ENCODE measurements at places on chromosomes 16 and 17. TPM values are rescaled to one million over a fixed set of nuclear protein-coding genes. Genes with fewer than 3 reads are reported as not detected.
A peak's percentile ranks its signal among the peaks of the same experiment; 100 is the strongest.

FA2H gene
- total RNA-seq = 0.41 TPM

GRCh38 chr17:36723459-36724025 lies 122.2 kb downstream of the MRM1 start:
- no peak for DNase-seq

AGRP gene
- not detected for total RNA-seq

- no peak for DNase-seq
These were observed 47.1 kb upstream of the RBFOX1 start for GRCh38 chr16:7285520-7285919.

GRCh38 chr17:54180950-54181349 lies 358.2 kb downstream of the KIF2B start:
- DNase-seq = peak; percentile 88

RNF222 gene
- 0.21 TPM for total RNA-seq

DNA sequence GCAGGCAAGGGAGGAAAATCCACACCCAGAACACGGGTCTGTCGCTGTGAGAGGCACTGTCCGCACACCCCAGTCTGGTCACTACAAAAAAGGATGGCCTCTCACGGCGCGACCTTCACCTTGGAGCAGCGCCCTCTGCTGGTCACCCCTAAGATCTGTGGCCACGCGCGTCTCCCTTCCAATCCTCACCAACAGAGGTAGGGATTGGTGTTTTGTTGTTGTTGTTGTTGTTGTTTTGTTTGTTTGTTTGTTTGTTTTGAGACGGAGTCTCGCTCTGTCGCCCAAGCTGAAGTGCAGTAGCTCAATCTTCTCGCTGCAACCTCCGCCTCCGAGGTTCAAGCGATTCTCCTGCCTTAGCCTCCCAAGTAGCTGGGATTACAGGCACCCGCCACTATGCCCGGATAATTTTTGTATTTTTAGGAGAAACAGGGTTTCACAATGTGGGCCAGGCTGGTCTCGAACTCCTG lies 15.0 kb upstream of the C17orf58 start:
- peak; percentile 35 for DNase-seq

SEZ6L2 gene
- total RNA-seq = 4.7 TPM

EFNB3 gene
- total RNA-seq = 2.3 TPM

- no peak for DNase-seq
These were observed 19.8 kb downstream of the PRPSAP1 start for GRCh38 chr17:76333673-76334505.

- DNase-seq = no peak
These were observed 29.8 kb downstream of the ANKRD40 start for GRCh38 chr17:50677851-50678375.

GRCh38 chr17:40317345-40317873 lies 8.4 kb downstream of the RARA start:
- peak; percentile 81 for DNase-seq

GRCh38 chr17:63950940-63951907 lies 19.1 kb upstream of the CD79B start:
- DNase-seq = no peak

DNA sequence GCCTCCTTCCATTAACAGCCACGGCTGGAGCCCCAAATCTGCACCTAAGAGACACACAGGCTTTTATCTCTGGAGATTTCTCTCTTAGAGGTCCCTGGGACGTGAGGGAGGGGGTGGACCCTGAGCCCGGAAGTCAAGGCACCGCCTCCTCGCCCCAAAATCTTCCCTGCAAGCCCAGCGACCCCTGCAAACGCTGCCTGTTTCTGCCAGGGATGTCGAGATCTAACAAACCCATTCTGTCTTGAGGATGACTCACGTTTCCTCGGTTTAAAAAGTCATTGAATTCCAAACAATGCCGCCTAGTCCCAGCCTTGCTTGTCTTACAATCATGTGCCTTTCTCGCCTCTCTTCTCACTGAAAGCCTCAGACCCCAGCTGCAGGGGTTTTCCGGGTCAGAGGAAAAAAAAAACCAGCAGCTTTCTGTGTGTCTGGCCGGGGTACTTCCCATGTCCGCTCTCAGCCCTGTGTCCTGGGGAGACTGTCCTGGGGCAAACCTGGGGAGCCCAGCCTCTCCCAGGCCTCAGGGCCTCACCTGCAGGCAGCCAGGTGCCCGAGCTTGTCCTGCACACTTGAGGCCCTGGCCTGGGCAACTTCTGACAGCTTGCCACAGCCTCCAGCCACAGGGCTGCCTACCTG lies 15.4 kb downstream of the ARL2BP start:
- DNase-seq = peak; percentile 27

MED9 gene
- total RNA-seq = 23.0 TPM

TSNAXIP1 gene
- total RNA-seq = 1.1 TPM

- DNase-seq = peak; percentile 66
These were observed 20.4 kb upstream of the PHB1 start for GRCh38 chr17:49434821-49435670.

GRCh38 chr16:533391-534123 lies 6.0 kb downstream of the CAPN15 start:
- DNase-seq = no peak

DNA sequence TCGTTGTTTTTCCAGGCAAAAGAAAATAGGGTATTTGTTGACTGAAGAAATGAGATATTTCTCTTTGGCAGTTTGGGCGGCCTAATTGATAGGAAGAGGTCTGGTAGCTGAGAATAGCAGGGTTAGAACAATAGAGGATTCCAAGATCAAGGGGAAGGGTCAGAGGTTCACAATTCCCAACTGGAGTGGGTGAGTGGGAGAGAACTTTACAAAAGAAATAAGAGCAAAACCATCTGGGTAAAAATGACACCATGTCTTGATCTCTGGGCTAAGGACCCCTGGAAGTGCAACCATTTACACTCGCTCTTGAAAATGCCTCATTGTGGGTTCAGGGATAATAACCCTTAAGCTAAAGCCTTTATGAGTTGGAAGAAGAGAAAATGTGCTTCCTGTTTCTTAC lies 180.5 kb downstream of the CDH13 start:
- no peak for DNase-seq

C16orf74 gene
- total RNA-seq = 14.5 TPM

DNA sequence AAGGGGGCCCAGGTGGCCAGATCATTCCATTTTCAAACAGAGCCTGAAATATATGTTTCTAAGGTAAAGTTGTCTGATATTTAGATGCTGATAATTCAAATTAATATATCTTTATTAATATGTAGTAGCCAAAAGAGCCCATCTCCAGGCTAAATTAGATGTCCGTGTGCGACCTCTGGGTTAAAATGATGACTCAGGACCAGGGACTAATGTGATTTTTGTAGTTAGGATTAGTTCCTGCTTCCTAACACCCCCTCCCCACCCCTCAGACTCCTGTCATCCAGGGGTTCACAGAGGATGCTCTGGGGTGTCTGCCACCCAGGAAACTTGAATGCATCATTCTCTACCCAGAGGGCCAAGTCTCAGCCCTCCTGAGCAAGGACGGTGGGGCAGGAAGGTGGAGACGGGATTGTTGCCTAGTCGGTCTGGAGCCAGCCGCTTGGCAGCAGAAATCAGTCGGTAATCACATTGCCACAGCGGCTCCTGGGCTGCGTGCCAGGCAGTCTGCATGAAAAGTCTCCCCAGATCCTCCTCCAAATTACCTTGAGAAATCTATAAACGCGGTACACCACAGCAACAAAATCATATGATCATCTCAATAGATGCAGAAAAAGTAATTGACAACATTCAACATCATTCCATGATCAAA lies 29.8 kb downstream of the CNGB1 start:
- peak; percentile 50 for DNase-seq

SALL1 gene
- total RNA-seq = 0.21 TPM

DNA sequence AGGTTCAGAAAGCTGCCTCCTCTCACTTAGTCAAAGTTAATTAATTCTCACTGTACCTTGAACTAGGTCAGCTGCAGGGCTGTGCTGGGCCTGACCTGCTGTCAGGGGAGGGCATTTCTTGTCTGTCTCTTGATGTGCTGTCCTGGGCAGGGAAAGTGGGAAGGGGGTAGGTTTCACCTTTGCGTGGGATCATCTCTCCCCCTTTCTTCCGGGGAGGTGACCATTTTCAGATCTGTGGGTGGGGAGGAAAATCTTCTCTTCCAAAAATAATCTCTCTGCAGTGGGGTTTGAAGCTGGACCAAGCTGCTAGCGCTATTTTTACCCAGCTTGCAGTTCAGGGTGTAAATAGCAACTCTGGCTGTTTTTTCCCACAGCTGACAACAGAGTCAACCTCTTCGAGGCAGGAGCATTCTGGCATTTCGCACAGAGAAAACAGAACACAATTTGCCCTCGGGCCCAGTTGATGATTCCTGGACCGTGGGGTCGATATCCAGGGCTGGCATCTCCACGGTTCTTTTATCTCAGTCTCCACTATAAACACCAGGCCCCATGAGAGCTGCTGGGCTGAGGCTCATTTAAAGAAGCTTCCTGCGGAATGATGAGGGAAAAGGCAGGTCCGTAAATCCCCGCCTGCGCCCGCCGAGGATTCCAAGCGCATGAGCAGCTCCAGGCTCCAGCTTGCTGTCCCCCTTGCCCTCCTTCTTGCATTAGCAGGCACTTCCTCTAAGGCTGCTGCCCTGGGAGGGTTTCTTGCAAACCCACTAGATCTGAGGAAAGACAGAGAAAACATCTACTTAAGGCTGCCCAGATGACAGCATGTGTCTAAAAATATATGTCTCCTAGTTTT lies 93.9 kb downstream of the YPEL2 start:
- DNase-seq = peak; percentile 65

GRCh38 chr16:5979905-5980550 lies 882.4 kb upstream of the EEF2KMT start:
- DNase-seq = no peak

DNA sequence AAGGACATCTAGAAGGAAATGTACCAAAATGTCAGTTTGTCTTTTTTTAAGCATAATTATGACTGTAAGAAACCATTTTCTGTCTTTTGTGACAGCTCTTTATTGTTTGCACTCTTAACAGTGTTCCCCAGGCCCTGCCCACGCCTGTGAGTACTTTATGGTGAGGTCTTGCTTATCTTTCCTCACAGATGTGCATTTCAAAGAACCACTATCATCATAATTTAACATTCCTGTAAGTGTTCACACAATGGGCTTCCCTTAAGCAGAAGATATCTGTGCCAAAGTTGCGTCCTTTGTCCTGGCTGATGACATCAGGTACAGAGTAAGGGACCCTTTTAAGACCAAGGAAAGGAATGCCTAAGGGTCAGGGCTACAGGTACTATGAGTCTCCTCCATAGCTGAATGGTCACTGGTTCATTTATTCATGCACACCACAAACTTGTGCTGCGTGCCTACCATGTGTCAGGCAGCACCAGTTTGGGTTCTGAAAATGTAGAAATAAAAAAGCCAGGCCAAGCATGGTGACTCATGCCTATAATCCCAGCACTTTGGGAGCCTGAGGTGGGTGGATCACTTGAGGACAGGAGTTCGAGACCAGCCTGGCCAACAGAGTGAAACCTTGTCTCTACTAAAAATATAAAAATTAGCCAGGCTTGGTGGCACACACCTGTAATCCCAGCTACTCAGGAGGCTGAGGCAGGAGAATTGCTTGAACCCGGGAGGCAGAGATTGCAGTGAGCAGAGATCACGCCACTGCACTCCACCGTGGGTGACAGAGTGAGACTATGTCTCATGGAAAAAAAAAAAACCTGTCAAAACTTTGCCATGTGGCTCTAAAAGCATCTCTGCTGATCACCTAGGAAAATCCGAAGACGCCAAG lies 55.4 kb upstream of the NLK start:
- no peak for DNase-seq

CDK3 gene
- total RNA-seq = 7.2 TPM

DNA sequence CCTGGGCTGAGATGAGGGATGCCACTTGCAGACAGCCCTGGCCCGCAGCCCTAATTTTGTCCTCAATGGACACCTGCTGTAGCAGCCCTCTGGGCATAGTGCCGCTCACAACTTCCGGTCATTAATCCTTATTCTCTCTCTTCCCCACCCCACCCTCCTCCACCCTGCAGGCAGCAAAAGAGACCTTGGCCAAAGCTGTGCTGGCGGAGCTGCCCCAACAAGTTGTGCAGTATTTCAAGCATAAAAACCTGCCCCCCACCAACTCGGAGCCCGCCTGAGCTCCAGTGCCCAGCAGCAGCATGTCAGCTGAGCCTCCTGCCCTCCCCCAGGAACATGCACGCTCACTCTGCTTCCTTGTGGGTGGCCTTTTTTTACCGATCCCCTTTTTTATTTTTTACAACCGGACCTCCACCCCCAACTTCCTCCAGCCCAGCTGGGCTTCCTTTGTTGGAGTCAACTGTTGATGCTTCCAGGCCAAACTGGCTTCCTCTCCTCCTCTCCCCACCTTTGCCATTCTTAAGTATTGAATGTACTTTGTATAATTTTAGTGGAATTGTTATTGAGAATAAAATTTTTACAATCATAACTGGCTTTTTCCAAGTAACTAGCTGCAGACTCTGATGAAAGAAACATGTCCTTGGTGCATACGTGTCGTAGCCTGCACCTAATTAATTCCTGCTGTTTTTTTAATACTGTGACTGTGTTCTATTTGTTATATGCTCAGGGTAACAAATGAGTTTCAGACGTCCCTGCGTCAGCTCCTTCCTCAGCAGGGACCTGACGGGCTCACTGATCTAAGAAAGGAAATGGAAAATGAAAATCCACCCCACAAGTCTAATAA lies 38.2 kb downstream of the PSME3IP1 start:
- peak; percentile 57 for DNase-seq

UBALD1 gene
- total RNA-seq = 13.3 TPM

DNA sequence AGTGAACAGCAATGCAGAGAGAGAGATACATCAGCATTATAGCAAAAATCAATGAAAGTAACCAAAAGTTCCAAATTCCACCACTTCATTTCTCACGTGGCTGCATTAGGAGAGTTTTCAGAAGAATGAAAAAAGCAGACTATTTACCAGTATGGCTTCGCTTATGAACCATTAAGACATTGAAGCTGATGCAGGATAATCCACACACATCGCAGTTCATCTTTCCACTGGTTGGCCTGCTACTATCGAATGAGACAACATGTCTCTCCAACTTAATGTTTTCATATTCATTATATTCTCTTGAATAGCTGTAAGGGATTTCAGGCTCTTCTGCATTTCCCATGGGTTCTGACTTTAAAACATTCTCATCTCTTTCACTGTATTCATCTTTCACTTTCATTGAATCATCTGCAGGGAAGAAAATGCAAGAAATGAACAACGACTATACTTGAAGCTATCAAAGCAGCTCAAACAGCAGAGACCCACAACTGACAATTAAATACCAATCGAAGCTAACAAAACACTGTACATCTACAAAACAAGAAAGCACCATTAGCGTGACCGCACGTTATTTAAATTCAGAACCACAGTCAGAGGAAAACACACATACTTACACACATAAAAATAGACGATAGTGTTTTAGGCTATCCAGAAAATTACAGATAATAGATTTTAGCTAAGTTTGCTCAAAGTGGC lies 54.9 kb downstream of the GRB7 start:
- no peak for DNase-seq

- DNase-seq = peak; percentile 97
These were observed 32.1 kb downstream of the MYH3 start for GRCh38 chr17:10624969-10625368.

CD19 gene
- total RNA-seq = not detected

- no peak for DNase-seq
These were observed 7.3 kb downstream of the C16orf54 start for GRCh38 chr16:29738514-29738913.

GRCh38 chr17:57756951-57757350 lies 11.9 kb upstream of the CCDC182 start:
- DNase-seq = no peak

SPNS3 gene
- total RNA-seq = 1.1 TPM

KRT25 gene
- not detected for total RNA-seq

- DNase-seq = peak; percentile 8
These were observed 1.8 kb downstream of the CDH8 start for GRCh38 chr16:62034231-62035114.

Measured in tongue (tissue), 3 donors.